ENCODE measurements at places on chromosomes 1 and 21. TPM values are rescaled to one million over a fixed set of nuclear protein-coding genes. Genes with fewer than 3 reads are reported as not detected.

Gene FMOD
- total RNA-seq: 49.3 TPM

Gene FAM151A
- 2.8 TPM for total RNA-seq

Gene FBXO2
- 1.2 TPM for total RNA-seq

Gene C1orf185
- not detected for total RNA-seq

Gene PLA2G2D
- 0.21 TPM for total RNA-seq

Data from colonic mucosa (tissue), 4 donors.